ENCODE measurements at places on chromosomes 1 and 21. TPM values are rescaled to one million over a fixed set of nuclear protein-coding genes. Genes with fewer than 3 reads are reported as not detected.

The SLFNL1 gene
- 0.07 TPM for total RNA-seq

The UROD gene
- 85.6 TPM for total RNA-seq

The MTARC1 gene
- 75.4 TPM for total RNA-seq

The SPOCD1 gene
- 2.8 TPM for total RNA-seq

GRCh38 chr1:99551812-99552614 lies 93.9 kb upstream of the PALMD start:
- H3K4me3 ChIP-seq, result no peak overlapping the region
- H3K36me3 ChIP-seq, result no peaks in the 10 kb centered on the region
- DNase-seq, result no peak
- H3K4me1 ChIP-seq, result peaks cover 2% of the 10 kb centered on the region

- H3K27me3 ChIP-seq, result no peaks in the 10 kb centered on the region
- no peak for DNase-seq
- H3K4me1 ChIP-seq, result no peaks in the 10 kb centered on the region
Observed at GRCh38 chr1:11611638-11612327, 42.4 kb downstream of the FBXO2 start.

- no peaks in the 10 kb centered on the region for H3K4me1 ChIP-seq
- no peak overlapping the region for H3K27ac ChIP-seq
- peak; percentile 58 for DNase-seq
- H3K4me3 ChIP-seq, result no peak overlapping the region
- no peaks in the 10 kb centered on the region for H3K27me3 ChIP-seq
Observed at GRCh38 chr21:45248301-45248892, 39.3 kb downstream of the POFUT2 start.

- H3K27me3 ChIP-seq, result peaks cover 62% of the 10 kb centered on the region
- no peak overlapping the region for H3K27ac ChIP-seq
- no peak overlapping the region for H3K4me3 ChIP-seq
- H3K4me1 ChIP-seq, result no peaks in the 10 kb centered on the region
- no peaks in the 10 kb centered on the region for H3K36me3 ChIP-seq
- DNase-seq, result peak; percentile 44
Observed at GRCh38 chr1:47590523-47591225, 152.8 kb downstream of the FOXD2 start.

Measured in endodermal cell (in vitro differentiated cells).